Fibroblast of skin of left biceps (primary cell): ENCODE measurements at places on chromosomes 6 and 20.
A peak's percentile ranks its signal among the peaks of the same experiment; 100 is the strongest.

GRCh38 chr20:17646209-17646960 is 35.7 kb downstream of the RRBP1 start:
- no peak for DNase-seq

DNA sequence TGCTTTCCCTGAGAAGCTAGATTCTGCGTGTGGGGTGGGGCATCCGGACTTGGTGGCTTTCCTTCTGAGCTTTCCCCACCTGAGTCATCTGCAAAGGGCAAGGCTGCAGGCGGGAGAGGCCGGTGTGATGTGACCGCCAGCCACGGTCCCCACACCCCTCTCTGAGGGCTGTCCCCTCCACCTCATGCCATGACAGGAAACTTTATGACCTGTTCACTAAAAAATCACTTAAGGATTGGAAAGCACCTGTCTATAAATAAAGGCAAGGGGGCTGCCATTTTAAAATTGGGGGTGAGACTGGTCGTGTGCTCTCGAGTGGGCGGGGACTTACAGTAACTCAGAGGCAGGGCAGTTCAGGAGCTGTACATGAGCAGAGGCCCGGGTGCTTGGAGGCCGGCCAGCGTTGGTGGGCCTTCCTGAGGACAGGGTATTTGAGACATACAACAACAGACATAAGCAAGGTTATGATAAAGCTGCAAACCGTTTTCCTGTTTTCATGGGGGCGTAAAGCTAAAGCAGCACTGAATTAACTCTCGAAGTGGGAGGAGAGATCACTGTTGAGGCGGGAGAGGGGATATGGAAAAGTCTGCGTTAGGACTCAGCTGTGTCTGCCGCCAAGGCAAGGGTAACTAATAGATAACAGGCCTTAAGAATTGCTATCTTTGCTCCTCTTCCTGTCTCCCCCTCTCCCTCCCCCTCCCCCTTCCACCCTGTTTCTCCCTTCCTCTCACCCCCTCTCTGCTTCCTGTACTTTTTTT is 16.1 kb upstream of the SERPINB1 start:
- peak; percentile 64 for DNase-seq

DNA sequence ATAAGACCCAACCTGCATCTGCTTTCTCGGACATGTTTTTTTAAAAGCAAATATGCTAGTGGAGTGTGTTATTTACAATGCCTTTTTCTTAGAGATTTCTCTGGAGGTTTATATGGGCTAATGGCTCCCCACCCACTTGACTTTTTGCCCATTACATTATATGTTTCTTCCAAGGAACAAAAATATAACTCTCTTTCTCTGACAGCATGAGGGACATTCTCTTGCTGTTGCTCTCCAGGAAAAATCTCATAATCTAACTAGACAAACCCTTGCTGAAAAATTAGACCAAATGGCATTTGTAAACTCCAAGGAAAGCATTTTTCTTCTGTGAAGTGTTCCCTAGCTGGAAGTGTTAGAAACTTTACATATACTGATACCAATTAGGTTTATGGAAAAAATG is 213.7 kb downstream of the PRL start:
- DNase-seq = no peak

GRCh38 chr6:88748141-88748540 is 215.3 kb downstream of the RNGTT start:
- DNase-seq = no peak

DNA sequence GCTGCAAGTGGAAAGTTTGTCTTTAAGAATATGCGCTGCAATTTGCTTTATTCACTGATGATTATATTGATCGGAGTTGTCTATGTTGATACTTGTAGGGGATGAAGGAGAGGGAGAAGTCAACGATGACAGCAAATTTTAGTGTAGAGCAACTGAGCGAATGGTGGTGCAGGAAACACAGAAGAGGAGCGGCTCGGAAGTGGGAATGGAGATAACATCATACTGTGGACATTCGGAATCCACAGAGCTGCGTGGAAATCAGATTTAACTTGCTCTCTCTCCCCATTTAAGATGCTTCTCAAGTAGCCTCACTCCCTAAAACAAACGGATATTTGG is 722 bp upstream of the TMEM14B start:
- no peak for DNase-seq

DNA sequence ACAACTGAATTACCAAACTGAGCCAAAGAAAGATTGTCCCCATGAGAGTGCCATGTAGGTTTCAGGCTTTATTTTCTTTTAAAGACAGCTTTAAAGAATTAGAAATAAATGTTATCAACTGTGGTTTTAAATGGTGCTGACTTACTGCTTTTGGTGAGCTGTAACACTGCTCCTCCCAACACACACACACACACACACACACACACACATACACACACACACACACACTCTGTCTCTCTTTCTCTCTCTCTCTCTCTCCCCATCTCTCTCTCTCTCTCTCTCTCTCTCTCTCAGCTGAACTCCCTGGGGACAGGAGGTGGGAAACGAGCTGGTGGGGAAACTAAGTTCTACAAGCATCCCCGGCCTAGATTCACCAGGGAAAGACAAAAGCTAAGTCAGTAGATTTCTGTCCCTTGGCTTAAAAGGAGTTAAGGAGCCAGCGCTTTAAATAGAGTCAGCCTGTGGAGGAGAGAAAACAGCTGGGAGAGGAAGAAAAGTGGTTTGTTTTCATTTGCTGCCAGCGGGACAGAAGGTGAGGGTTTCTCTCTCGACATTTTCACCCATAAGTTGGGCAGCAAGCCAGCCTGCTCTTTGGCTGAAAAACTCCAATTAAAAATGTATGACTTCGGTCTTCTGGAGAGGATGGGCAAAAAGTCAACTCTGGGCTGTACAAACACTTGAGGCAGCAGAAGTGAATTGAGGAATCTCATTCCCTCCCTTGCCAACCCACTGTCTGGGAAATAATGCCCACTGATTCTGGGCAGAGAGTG is 27.4 kb downstream of the CBLN4 start:
- no peak for DNase-seq

GRCh38 chr20:50992733-50993457 is 30.0 kb downstream of the KCNG1 start:
- DNase-seq = peak; percentile 43

GRCh38 chr20:20894753-20895152 is 182.3 kb upstream of the RALGAPA2 start:
- no peak for DNase-seq
